ENCODE measurements at places on chromosomes 2 and 18.

DNA sequence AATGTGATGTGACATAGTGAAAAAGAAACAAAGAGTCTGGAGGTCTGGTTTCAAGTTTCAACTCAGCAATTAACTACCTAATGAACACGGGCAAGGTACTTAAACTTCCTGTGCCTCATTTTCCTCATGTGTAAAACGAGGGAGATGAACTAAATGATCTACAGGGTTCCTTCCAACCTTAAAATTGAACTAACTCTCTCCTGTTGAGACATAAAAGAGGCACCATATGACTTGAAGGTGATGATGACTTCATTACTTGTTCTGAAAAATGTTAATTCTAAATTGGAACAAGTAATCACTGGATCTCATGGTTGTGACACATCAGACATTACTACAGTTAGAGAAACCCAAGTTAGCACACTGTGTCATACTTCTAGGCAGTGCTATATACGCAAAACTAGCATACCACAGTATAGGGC, 8.9 kb upstream of the REL start:
- DNase-seq: no peak

GRCh38 chr18:21242141-21242779, at the start of gene GREB1L:
TSS of gene GREB1L (plus strand) at chr18:21242232. CDS start at chr18:21383519, 141,287 bp downstream.
- peak; percentile 93 for DNase-seq

- DNase-seq: no peak
These were observed 62.5 kb upstream of the STAM2 start for GRCh38 chr2:152238016-152238415.

- no peak for DNase-seq
These were observed 9.9 kb upstream of the KLF11 start for GRCh38 chr2:10033251-10034006.
